ENCODE measurements at places on chromosomes 2 and 18.

DNA sequence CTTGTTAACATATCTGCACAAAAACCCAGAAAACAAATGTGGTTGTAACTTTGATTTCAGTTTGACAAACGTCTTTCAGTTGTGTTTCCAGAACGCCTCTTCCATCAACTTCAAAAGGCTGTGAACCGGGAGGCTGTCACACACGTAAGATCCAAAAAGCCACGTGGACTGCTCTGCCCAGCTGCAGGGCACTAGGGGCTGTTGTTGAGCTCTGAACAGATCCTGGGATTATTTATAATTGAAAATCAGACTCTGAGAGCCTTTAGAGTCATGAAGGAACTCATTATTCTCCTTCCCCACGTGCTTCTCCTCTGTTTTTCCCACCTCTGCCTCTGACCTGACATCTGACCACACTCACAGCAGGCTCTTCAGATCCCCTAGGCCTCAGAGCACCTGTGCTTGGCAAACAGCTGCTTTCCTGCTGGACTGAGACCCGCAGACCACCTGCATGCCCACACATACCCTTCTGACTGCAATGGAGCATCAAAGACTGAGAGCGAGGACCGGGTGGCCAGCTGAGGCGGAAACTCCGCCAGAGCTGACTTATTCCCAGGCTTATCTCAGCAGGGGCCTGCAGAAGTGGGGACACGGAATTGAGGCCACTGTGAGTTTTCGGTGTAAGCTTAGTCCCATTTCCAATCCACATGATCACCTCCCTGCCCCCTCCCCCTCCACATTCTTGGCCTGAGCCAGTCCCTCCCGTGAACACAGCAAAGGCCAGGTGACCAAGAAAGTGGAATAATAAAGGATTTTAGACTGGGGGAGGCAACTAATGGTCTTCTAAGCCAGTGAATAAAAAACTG lies 114.8 kb downstream of the ATL2 start:
- no peak for DNase-seq

GRCh38 chr2:172248381-172248780 lies 145.7 kb upstream of the DLX2 start:
- DNase-seq, result no peak

DNA sequence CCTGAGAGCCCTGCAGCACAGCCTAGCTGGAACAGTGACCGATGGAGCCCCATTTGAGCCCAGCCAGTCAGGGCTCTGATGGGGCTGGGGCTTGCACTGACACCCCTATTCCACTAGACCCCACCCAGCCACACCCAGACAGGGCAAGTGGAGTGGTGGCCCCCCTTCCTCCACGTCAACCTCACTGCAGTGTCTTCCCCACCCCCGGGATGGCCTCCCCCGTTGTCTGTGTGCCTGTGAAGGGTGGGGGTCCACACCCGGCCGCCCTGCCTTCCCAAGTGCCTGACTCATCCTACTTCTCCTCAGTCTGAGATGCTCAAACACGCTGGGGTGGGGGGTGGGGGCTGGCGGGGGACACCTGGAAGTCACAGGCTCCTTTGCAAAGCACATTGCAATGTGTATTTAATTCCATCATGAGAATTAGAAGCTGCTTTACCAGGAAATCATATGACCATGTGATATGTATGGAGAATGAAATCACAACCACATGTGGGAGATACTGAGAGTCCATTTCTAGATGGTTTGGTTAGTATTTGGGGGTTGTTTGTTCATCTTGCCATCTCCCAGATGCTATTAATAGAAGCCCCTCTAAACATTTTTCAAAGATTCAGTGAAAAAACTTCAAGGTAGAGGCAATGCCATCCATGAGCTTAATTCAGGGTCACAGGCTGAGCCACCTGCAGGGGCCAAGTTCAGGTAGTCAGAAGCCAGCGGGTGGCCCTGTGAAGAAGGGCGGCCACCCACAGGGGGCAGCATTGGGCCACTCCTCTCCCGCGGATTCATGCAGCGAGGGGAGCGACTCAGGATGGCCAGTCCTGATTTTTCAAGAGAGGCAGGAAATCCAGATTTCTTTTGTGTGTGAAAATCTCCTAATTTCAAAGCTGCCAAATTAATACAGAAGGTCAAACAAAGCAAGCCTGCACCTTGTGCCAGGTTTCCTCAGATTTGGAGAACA lies 22.7 kb upstream of the GMPPA start:
- no peak for DNase-seq

- no peak for DNase-seq
Observed at GRCh38 chr2:72949045-72949444, 31.7 kb downstream of the EMX1 start.

GRCh38 chr2:181178130-181178529 lies 197.7 kb downstream of the UBE2E3 start:
- no peak for DNase-seq

DNA sequence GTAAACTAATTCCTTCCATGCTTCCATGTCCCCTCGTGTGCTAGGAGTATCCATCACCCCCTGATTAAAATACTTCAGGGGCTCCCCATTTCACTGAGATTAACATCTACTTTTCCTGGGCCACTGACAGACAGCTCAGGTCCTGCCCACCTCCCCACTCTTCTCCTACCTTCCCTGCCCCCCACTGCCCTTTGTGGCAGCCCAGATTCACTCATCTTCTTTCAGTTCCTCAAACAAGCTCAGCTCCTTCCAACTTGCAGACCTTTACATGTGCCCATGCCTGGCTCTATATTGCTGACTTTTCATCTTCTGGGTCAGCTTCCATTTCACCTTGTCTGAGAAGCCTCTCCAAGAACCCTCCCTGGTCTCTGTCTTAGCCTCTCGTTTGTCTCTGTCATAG lies 12.0 kb downstream of the RUFY4 start:
- DNase-seq, result no peak

- no peak for DNase-seq
Observed at GRCh38 chr2:232129483-232129882, 168.0 kb downstream of the DIS3L2 start.

- DNase-seq, result no peak
Observed at GRCh38 chr2:27233341-27233740, 16.2 kb downstream of the CAD start.

GRCh38 chr18:69617888-69618287 lies 217.2 kb downstream of the DOK6 start:
- no peak for DNase-seq

- no peak for DNase-seq
Observed at GRCh38 chr18:29512761-29513160, 1335.8 kb upstream of the CDH2 start.

GRCh38 chr2:54287532-54287931 lies 31.5 kb upstream of the TSPYL6 start:
- DNase-seq, result no peak

- DNase-seq, result no peak
Observed at GRCh38 chr18:74276609-74277008, 15.2 kb downstream of the CYB5A start.

- no peak for DNase-seq
Observed at GRCh38 chr2:213227458-213227857, 56.8 kb upstream of the SPAG16 start.

- DNase-seq, result no peak
Observed at GRCh38 chr18:9617006-9617542, 2.7 kb upstream of the PPP4R1 start.

- DNase-seq, result peak; percentile 44
Observed at GRCh38 chr2:230068016-230068650, 591 bp downstream of the SLC16A14 start.

DNA sequence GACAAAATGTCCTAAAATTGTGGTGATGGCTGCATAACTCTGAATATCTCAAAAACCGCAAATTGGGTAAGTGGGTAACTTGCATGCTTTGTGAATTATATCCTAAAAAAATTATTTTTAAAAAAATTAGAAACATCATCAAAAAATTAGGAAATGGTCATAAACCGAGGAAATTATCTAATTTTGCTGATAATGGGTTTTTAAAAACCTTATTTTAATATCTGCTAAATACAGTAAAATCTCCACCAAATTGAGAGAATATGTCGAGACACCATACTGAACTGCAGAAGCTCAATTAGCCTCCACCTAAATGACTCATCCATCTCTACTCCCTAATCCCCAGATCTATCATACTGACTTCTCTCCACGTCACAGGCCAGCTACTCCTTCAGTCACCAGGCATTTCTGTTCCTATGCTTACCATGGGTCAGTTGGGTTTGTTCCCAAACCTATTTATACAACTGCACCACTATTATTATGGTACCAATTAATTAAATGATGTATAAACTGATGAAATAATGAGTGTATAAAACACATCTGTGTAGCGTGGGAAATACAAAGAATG lies 36.1 kb downstream of the SPIRE1 start:
- no peak for DNase-seq

- DNase-seq, result no peak
Observed at GRCh38 chr2:36618381-36618780, 20.4 kb upstream of the FEZ2 start.

- no peak for DNase-seq
Observed at GRCh38 chr2:231306791-231307393, 88.6 kb upstream of the B3GNT7 start.

- DNase-seq, result no peak
Observed at GRCh38 chr2:186910996-186911395, 62.0 kb upstream of the ZSWIM2 start.

- no peak for DNase-seq
Observed at GRCh38 chr2:96523659-96524481, 12.7 kb upstream of the ARID5A start.

- no peak for DNase-seq
Observed at GRCh38 chr18:484749-485464, 15.6 kb downstream of the COLEC12 start.

- no peak for DNase-seq
Observed at GRCh38 chr2:19758658-19759057, 143.1 kb downstream of the TTC32 start.

- no peak for DNase-seq
Observed at GRCh38 chr2:209773377-209773776, 1.7 kb downstream of the UNC80 start.

DNA sequence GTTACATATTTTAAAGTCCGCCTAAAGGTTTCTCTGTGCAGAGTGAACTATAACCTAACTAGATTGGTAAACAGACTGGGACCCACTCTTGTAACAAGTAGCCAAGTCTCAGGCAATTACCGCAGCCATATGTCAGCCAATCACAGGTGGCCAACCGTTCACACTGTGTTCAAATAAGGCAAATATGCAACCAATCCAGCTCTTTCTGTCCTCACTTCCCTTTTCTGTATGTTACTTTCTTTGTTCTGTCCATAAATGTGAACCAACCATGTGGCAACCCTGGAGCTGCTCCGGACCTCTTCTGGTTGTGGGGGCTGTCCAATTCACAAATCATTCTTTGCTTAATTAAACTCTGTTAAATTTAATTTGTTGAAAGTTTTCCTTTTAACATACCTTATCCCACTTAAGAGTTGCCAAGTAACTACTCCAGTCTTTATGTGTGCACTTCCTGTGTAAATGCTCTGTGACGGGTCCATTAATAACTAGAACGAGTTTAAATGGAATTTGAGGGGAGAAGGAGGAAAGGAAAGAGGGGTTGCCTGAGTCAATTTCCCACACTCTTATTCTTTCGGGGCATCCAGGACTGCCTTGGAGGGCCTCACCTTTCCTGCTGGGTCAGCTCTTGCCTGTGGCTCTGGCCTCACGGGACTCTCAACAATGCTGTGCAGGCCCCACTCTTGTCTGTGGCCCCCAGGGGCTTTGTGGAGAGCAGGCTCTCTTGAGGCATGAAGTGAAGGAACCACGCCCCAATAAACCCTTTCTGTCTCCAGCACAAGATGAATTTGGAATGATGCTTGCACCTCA lies 6.6 kb upstream of the RPL37A start:
- DNase-seq, result no peak

DNA sequence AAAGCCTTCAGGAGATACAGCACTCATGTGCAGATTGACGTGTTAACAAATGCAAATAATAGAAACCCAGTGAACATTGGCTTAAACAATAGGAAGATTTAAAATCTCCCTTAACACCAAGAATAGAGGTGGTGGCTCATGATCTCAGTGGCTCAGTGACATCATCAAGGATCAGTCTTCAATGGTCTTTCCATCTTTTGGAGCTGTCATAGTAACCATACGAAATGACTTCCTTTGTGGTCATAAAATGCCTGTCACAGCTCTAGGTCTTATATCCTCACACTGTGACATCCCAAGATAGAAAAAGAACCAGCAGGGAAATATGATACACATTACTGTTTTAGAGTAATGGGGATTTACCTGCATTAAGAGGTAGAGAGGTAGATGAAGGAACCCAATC lies 59.6 kb upstream of the ACKR3 start:
- DNase-seq, result no peak

GRCh38 chr2:150046810-150047209 lies 440.7 kb downstream of the RND3 start:
- DNase-seq, result no peak

- DNase-seq, result no peak
Observed at GRCh38 chr2:200199576-200200263, 106.8 kb upstream of the SPATS2L start.

DNA sequence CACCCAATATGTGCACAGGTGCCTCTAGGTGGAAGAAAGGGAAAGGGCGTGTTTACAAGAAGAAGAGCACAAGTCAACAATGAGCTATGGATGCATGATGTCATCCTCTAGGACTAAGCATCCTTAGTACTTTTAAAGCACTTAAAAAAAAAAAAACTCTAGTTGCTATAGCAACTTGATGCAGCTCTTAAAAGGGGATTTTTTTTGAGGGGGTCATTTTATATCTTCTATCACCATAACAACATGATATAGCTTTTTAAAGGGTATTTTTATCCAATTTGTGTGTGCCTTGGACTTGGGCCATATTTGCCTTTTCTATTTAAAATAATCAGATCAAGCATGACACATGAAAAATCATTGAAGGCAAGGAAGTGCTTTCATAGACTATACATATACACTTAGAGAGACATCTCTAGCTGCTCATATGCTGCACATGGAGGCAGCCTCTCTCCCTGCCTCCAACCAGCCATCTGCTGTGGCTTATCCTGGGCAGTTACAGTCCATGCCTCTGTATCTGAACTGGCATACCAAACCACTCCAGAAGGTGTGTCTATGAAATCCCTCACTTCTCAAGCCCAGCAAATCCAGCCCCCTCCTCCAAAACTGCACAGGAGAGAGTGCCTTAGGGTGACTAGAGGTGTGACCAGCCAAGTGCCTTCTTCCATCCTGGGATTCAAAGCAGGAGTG lies 165.4 kb downstream of the MSH2 start:
- no peak for DNase-seq

DNA sequence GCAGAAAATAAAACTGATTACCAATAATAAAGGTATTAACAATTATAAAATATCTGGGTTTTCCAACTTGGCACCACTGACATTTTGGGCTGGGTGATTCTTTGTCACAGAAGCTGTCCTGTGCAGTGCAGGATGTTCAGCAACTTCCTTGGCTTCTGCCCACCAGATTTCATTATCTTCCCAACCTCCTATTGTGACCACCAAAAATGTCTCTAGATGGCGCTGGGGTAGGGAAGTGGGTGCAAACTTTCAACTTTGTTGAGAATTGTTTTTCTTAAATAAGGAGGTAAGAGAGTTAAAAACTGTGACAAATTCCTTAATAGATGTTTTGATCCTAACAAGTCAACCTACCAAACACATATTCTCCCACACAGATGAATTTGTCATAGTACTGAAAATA lies 90.1 kb downstream of the GAREM1 start:
- DNase-seq, result no peak

DNA sequence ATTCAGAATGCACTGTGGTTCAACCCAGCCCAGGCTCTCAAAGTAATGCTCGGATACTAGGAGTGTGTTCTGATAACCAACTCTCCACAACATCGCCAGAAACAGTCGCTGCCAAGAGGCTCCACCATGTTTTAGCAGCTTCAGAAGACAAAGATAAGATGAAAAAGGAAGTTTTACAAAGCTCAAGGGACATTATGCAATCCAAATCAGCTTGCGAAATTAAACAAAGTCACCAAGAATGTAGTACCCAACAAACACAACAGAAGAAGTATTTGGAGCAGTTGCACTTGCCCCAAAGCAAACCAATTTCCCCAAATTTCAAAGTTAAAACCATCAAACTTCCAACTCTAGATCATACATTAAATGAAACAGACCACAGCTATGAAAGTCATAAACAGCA lies 360.9 kb downstream of the XIRP2 start:
- DNase-seq, result no peak
